ENCODE measurements at places on chromosomes 4 and X. TPM values are rescaled to one million over a fixed set of nuclear protein-coding genes. Genes with fewer than 3 reads are reported as not detected.

DNA sequence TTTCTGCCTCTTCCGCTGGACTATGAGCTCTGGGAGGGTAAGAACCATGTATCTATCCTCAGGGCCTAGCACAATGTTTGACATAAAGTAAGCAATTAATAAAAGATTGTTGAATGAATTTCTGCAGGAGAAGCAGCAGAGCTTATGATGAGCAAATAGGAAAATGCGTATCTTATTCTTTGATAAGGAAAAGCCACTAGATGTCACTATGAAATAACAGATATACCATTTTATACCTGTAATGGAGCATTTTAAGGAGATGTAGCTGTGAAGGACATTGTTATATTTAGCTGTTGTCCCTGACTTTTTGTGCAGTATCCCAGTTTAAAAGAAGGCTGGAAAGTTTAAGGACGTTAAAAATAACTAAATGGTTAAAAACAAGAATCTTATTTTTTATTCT lies 147.2 kb upstream of the MBNL3 start:
- DNase-seq: no peak

The IL2RG gene
- 0.96 TPM for total RNA-seq

DNA sequence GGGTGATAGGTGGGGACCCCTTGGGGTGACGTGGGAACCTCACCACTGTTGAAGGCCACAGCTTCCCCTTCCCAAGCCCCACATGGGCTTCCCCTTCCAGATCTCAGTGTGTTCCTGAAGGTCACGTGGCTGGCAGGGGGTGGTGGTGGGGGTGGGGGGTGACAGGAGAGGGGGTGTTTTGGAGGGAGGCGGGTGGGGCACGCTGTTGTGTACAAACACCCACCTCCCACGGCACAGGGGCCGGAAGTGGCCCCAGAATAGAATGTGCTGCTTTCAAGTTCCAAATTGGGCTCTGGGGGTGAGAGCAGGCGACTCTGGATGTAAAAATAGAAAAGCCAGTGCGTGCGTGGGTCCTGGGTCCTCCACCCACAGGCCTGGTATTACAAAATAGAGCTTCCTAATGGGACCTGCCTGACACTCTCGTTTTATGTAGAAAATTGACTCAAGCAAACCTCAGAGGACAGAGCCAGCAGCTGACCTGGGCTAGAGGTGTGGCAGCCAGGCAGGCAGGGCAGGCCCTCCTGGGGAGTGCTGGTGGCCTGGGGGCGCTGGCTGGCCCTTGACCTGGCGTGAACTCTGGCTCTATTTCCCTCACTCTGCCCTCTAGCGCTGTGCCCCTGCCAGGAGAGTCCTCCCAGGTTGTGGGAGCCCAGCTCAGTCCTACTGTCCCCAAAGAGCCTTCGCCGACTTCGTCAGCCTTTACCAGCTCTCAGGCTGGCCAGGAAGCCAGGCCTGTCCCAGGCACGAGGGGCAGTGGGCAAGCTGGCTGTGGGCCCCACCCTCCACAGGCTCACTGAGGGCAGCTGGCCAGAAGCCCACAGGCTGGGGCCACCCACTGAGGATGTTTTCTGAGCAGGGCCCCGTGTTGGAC lies 5.4 kb upstream of the SH3BP2 start:
- no peak for DNase-seq

DNA sequence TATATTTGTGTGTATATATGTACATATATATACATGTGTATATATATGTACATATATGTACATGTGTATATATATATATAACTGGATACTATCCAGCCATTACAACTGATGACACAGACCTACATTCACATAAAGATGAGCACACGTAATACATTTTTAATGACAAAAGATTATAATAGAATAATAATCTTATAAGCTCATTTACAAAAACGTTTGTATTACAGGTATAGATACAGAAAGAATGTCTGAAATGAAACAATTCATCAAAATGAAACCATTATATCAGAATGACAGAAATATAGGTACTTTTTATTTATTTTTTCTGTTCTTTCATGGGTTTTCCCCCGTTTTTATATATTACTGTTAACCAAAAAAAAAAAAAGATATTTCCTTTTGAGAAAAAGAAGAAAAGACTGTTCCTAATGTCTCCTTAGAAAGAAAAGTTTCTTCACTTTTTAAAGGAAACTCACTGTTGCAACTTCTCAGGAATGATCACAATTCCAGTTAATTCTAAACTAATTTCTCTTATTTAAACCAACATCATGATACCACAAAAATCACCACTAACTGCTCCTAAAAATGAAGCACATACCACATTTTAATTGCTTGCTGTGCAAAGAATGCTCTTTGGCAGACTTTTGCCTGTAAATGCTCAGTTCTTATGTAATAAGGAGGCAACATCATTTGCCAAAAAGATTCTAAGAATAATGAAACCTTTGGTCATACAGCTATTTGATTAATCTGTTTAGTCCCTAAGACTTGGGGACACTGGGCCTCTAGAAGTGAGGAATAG lies 18.9 kb downstream of the LEF1 start:
- no peak for DNase-seq

DNA sequence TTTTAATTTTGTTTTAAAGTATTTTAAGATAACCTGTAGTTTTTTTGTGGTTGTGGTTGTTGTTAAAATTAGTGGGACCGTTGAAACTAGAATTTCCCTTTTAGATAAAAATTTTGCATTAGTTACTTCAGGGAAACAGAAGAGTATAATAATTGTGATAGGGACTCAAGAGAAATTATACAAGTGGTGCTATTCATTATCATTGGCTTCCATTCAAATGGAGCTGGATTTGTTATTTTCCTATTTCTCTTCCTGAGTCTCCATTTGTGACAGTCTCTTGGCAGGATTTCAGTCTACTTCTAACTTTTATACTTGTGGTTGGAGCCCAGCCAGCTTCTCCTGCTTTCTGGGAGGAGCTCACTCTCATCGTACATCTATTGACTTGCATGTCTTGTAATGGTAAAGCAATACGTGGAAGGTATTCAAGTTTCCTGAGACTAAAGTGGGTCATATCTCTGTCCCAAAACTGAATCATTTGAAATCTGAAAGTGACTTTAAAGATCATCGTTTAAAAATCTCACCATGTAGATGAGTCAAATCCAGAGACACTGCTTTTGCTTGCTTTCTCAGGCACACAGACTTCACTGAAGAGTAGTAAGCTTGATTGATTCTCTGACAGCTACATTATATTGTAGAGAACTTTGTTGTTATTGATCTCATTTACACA lies 155.8 kb downstream of the RPA4 start:
- DNase-seq: peak; percentile 24

DNA sequence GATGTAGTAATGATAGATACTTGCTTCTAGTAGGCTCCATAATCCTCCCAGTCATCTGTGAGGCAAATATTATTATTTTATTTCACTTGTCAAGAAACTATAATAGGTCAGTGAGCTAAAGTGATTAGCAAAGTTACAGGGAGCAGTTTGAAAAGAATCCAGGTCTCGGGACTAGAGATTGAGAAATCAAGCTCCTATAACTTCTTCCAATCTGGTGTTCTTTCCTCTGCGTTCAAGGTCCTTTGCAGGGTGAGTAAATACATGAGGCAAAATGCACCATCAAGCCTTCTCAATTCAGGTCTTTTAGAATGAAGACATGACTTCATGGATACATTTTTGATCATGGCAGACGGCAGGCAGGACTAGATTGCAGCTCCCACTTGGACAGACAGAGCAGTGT lies 150.4 kb downstream of the FRAS1 start:
- no peak for DNase-seq

DNA sequence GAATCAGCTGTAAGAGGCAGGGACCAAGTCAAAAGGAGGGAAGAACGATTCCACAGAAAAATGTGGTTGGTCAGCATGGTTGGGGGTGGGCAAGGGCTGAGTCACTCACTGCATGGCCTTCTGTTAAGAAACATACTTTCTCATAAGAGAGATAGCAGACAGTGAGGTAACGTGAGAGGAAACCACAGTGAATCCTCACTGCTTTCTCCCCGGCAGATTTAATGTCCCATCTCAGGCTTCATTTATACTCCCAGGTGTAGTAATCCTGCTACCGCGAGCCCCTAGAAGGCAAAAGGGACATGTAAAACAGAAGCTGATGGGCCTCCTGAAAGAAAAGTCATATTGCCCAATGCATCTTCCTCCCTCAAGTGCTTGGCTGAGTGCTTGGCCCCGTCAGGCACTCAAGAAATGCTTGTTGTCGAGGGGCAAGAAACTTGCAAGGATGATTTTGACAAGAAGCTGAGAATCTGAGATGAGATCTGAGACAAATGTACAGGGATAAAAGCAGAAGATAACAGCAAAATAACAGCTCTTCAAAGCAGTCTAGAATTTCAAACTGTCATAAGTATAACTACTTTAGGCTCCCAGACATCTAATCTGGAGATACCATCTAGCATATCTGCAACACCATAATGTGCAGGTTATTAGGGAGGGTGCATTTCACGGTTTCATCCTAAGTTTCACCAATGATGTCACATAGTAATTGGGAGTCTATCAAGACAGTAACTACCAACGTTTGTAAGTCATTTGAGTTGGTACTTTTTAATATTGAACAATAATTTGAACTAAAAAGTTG lies 40.2 kb downstream of the SH3KBP1 start:
- DNase-seq: peak; percentile 81

GRCh38 chrX:19887911-19888879 lies 795 bp upstream of the SH3KBP1 start:
- peak; percentile 68 for DNase-seq

GRCh38 chr4:136900696-136901095 lies 631.6 kb downstream of the PCDH18 start:
- no peak for DNase-seq

The ZNF732 gene
- 5.1 TPM for total RNA-seq

GRCh38 chr4:88002786-88003185 lies 4.6 kb upstream of the PKD2 start:
- no peak for DNase-seq

DNA sequence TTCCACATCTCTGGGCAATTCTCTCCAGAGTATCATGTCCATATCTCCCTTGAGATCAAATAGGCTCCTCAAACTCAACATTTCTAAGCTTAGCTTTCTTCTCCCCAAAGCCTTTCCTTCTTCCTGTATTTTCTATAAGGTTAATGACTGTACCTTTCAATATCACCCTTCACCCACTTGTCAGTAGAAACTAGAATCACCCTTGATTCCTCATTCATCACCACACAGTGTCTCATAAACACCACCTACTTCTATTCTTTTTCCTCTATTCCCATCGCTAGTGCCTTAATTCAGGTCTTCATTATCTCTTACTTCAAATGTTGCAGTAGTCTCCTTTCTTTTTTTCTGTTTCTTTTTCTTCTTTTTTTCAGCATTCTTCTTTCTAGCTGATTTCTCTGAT lies 28.3 kb upstream of the SMS start:
- no peak for DNase-seq

DNA sequence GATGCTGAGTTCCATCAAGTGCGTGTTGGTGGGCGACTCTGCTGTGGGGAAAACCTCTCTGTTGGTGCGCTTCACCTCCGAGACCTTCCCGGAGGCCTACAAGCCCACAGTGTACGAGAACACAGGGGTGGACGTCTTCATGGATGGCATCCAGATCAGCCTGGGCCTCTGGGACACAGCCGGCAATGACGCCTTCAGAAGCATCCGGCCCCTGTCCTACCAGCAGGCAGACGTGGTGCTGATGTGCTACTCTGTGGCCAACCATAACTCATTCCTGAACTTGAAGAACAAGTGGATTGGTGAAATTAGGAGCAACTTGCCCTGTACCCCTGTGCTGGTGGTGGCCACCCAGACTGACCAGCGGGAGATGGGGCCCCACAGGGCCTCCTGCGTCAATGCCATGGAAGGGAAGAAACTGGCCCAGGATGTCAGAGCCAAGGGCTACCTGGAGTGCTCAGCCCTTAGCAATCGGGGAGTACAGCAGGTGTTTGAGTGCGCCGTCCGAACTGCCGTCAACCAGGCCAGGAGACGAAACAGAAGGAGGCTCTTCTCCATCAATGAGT lies 46.6 kb downstream of the RHOH start:
- DNase-seq: no peak

DNA sequence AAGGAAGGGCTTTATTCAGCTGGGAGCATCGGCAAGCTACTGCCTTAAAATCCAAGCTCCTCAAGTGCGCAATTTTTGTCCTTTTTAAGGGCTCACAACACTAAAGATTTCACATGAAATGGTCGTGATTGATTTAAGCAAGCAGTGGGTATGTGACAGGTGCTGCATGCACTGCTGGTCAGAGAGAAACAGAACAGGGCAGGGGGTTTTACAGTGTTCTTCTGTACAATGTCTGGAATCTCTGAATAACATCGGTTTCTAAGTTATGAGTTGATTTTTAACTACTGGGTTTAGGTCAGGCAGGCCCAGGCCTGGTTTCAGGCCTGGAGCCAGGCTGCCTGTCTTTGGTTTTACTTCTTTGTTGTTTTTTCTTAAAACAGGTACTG lies 6.0 kb downstream of the UGT2B17 start:
- DNase-seq: no peak

DNA sequence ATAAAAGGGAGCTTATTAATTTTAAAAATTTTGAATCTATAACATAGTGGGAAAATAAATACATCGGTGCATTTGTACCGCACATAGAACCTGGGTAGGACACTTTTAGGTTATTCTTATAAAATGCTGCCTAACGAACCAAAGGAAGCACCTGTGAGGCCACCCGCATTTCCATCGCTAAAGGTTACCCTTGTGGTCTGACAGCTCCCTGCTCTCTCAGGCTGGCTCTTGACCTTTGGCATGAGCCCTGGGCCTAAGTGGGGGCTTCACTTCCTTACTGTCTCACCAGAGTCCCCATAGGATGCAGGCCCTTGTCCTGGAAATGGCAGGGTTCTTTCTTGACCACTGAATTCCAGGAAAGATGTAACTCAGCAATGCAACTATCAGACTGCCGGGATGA lies 46.0 kb downstream of the HADH start:
- no peak for DNase-seq

DNA sequence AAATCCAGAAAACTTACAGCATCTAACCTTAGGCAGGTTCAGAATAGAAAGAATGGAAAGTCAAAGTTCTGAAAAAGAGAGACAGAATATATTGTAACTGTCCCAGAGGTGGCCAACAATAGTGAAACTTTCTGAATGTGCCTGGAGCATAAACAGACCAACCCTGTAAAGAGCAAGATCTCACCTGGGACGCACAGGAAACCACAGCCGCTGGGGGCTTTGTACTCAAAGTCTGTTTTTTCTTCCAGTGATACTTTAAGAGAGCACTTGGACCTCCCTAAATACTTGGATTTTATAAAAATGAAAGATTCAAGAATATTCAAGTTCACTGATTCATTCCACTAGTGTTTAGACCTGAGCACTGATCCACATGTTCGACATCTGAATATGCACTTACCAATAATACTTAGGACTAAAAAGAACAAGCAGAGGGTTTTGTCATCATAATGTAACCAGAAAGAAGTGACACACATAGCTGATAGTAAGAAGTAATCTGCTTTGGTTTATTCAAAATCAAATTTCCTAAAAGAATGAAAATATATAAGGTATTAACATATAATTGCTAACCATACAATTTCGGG lies 35.3 kb downstream of the ARAP2 start:
- no peak for DNase-seq

DNA sequence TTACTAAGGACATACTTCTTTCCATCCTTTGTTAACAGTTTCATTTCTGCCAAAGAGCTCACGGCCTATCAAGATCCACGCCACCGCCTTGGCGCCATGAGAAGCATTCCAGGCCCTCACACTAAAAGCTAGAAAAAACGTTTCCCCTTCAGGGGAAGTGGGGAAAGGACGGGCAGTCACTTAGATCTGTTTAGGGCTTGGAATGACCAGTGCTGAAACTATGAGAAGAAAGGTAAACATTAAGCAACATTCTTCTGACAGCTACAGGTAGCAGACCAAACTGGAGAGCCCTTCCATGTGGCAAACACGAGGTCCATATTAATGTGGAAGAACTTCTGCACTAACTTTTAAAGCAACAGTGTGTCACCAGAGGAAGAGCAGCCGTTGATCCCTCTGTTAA lies 146.7 kb downstream of the SH3KBP1 start:
- no peak for DNase-seq

The SPRY1 gene
- 28.2 TPM for total RNA-seq

- DNase-seq: no peak
Measured at GRCh38 chr4:187276736-187277408, 553.2 kb upstream of the FAT1 start.
